Amygdala (tissue), 56 donors: ENCODE measurements at places on chromosomes 3 and 15.

DNA sequence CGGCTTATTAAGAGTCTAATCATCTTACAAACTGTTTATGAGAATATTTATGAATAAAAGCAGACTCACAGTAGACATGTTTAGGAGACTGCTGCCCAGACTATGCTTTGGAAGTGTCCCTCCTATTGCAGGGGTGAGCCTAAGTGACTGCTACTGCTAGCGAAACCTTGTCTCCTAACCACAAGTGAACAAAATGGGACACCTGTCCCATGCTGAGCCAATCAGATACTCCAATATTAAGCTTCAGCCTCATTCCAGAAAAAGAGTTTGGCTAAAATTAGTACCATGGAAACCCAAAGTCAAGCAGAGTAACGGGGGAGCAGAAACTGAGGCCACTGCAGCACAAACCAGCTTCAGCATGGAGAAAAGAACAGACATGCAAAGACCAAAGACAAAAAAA lies 4.6 kb downstream of the DENND6A start:
- no peak for DNase-seq

DNA sequence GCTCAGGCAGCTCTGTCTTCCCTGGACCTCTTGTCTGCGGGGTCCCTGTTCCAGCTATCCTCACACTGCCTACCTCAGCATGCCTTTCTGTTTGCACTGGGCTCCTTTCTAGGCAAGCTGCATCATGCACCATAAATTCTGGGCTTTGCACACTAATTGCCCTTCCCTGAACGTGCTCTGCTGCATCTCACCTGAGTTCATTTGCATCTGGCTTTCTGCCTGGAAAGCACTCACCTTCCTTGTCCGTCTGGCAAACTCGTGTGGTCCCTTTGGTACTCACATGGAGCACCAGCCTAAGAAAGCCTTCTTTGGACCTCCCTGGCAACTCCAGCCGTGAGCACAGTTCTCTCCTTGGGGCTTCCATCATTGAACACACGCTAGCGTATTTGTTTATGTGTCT lies 365.6 kb downstream of the SV2B start:
- no peak for DNase-seq

GRCh38 chr3:27960133-27960532 lies 238.0 kb upstream of the EOMES start:
- no peak for DNase-seq

- no peak for DNase-seq
These were observed 6.6 kb upstream of the RAB11A start for GRCh38 chr15:65862682-65863081.

DNA sequence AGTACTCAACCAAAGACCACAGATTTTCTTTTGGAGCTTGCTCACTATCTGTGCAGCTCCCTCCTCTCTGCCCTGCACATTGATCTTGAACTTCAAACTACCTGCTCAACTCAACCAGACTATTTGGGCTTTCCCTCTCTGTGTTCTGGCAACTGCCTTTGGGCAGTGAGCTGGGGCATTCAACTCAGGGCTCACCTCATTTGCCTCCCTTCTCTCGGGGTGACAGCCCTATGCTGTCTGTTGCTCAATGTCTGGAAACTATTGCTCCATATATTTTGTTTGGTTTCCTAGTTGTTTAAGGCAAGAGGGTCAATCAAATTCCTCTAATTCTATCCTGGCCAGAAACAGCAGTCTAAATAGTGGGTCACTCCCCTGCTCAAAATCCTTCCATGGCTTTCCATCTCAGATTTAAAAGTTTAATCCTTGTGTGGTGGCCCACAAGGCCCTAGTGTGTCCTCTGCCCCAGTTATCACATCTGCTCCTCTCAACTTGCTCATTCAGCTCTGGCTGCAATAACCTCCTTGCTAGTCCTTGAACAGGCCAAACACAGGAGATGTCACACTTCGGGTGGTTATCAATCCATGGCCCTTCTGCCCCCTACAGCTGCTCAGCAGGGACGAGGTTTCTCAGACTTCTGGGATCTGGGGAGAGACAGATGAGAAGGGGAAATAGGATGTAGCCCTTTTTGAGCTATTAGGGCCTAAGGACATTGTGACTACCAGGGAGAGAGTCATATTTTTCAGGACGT lies 67.8 kb downstream of the SNRK start:
- DNase-seq = no peak
